ENCODE measurements at places on chromosomes 6 and 20.

DNA sequence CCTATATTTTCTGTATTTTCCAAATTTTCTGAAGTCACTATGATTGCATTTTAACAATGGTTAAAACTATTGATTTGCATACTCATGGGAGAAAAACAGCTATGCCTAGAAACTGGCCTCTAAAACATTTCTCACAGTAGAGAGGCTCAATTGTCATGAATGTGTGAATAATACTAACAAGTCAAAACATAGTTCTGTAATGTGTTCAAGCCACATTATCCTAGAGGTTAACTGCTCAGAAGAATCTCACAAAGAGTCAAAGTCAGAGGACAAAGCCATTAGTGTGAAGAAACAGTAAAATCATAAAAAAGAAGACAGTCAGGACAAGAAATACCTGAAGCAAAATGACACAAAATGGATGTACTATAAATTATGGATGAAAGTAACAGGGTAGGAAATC, 12.5 kb upstream of the ALDH8A1 start:
- no peak for DNase-seq

DNA sequence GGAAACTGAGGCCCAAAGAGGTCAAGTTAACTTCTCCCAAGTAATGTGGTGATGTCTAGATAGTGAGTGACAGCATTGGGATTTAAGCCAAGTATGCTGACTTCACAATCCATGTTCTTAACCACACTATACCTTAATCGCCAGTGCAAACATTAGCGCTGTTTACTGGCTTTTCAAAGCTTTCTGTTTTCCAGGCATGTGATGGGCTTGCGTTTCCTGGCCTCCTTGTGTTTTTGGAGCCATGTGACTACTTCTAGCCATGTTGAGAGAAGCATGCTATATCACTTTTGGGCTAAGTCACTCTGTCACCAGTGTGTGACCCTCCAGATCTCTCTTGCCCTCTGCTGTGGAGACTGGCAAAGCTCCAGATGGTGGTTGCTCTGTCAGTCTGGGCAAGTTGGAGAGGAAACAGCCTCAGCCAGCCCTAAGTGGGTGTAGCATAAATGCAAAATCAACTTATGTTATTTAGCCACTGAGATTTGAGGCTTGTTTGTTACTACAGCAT, 76.9 kb downstream of the ANKRD6 start:
- DNase-seq = no peak

- DNase-seq = no peak
These were observed 18.3 kb downstream of the PRDM1 start for GRCh38 chr6:106104476-106104875.

DNA sequence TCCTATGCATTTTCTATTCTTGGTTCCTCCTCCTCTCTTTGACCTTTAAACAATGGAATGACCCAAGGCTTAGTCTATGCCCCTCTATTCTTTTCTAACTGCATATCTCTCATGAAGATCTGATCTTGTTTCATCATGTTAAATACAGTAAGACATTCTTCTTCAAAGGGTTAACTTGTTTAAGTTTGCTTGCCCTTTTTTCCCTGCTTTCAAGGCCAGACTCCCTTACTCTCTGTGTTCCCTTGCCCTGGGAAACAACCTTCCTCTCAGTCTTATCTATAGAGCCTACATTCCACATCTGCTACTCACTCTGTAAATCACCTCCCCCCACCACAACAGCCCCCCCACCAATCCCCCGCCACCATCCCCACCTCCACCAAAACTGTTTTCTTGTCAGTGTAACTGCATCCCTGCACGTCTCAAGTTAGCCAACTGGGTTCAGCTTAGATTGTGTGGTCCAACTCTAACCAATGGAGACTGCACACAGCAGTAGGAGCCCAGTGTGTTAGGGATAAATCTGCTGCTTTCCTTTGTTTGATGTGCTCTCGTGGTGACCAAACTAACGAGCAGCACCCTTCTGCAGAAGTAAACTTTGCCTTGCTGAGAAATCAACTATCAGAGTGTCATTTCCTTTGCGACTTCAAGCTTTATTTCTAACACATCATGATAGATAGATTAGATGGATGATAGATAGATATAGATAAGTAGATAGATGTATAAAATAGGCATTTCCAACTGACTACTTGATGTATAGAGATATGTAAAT, 12.6 kb downstream of the SPTLC3 start:
- no peak for DNase-seq

DNA sequence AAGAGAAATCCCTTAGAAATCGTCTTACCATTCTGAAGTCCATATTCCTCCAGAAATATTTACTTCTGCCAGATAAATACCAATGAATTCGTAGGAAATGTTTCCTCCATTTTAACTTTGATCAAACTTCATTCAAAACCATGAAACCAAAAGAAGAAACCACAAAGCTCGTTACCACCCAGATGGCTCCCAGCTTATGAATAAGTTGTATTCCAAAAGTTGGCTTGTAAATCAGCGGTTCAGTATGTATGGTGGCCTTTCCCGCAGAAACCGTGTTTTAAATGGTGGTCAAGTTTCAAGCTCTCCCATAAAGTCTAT, 73.6 kb upstream of the RIPOR2 start:
- no peak for DNase-seq

DNA sequence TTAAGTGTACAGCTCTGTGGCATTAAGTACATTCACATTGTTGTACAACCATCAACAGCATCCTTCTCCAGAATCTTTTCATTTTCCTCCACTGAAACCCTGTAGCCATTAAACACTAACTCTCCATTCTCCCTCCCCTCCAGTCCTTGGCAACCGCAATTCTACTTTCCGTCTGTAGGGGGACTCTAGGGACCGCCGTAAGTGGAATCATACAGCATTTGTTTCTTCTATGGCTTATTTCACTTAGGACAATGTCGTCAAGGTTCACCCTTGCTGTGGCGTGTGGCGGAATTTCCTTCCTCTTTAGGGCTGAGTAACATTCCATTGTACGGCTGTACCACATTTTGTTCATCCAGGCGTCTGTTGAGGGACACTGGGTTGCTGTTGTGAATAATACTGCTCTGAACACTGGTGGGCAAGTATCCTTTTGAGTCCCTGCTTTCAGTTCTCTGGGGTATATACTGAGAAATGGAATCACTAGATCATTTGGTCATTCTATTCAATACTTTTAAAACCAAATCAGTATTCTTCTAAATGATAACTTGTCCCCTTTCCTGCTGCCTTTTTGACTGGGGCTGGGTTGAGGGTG, 50.7 kb downstream of the PPP1R3G start:
- no peak for DNase-seq

DNA sequence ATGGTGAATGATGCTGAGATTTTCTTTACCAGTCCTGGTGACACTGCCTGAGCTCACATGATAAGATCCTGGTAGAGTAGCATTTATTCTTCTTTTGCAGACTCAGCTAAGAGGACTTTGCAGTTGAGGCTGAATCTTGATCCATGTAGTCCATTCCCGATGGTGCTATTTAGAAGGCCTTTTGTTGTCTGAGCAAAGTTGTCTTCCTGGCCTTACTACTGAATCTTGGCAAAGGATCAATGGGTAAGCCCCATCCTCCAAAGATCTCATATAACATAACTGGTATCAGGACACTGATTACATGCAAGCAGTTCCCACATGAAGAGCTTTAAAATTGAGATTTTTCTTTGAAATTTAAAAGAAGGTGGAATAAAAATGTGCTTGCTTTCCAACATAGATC, 291.6 kb downstream of the SOX4 start:
- DNase-seq = no peak

DNA sequence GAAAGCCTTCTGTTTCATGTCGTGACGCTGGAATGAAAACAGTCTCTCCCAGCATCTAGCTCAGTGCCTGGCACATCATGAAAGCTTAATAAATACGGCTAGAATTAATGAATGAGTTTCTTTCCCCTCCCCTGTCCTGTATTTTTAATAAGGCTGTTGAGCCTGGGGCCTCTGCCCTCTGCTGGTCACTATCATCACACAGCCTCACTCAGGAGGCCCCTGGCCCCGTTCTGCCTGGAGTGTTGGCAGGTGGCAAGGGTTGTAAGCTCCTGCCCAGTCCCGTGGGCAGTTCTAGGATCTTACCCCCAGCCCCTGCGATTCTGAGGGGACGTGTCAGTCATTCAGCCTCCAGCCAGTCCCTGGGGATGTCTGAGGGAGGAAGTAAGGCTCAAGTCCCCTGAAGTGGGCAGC, 41.4 kb downstream of the PHACTR3 start:
- DNase-seq = no peak

DNA sequence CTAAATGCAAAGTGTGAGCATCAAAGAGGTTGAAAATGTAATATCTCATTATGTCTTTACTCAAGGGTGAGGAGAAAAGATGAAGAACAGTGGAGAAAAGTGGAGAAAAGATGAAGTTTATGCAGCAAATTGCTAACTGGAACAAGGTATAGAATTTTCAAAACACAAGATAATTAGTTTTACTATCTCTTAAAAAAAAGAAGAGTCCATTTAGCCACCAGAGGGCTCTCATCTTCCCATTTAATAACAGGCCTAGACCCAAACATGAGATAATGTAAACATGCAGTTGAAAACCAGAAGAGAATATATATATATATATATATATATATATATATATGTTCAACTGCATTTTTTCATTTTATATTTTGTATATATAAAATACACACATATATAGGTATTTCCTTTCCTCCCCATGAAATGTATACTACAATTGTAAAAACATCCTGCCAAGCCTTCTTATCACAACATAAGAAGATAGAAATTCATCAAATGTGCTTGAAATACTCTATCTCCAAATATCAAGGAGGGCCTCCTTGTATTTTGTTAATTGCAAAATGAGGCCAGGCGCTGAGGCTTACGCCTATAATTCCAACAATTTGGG, 78.4 kb downstream of the ADTRP start:
- no peak for DNase-seq

GRCh38 chr6:41122918-41123317, 31.2 kb downstream of the TREML1 start:
- no peak for DNase-seq

DNA sequence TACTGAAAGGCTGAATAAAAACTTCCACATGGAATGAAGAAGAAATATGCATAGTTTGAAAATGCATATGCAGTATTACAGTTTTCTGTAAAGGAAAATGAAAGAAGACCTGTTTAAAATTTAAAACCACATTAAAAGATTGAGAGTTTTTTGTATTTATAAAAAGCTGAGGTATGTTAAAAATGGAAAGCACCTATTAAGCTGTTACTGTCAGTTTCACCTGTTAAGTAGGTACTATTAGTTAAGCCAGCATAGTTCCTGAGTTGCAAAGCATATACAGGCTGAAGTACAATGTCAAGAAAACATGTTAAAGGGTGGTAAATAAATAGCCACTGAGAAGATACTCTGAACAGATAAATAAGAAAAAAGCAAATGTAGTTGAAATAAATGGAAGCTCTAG, 69.9 kb downstream of the ATXN1 start:
- no peak for DNase-seq

DNA sequence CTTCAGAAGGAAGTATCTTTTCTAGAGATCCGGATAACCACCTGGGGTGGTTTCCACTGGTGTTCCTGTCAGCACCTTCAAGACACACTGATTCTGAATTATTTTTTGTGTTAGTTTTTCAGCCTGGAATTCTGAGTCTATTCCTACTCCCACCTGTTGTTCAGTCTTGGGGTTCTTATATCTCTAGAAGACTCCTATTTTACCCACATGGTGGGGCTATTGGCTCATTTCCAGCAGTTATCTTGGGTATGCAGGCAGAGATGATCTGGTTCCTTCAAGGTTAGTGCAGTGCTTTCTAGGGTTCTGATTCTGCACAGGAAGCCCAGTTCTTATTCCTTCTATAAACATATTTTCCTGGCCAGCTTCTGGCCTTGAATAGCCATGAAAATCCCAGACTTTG, 175.6 kb upstream of the PDE7B start:
- no peak for DNase-seq

DNA sequence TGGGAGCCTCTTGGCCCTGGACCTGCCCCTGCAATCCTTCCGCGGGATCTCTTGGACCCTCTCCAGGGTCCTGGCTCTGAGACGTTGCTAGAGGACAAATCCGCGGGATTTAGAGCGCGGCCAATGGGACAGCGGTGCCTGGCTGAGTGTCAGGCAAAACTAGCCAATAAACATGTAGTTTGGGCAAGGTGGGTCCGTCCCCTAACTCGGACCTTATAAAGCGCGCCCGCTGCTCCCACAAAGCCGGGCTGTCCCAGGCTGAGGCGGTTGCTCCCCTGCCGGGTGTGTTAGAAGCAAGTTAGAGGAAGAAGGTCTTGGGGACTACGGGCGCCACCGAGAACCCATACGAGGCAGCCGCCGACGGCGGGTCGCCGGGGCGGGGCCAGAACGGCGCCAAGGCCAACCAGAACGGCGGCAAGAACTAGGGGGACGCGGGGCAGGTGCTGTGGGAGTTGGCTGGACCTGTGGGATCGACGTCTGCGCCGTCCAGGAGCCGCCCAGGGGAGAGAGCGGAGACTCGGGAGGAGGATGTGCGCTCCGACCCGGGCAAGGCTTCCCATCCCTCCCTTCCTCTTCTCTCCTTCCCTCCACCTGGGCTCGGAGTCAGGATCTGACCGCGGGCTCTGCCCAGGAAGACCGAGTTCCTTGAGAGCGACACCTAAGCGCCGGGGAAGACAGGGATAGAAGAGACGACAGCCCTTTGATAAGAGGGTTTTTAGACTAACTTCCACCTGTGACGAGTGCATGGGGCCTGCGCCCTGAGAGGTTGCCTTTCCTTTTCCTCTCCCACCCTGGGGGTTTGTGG, 6.5 kb upstream of the TMEM14A start:
- peak; percentile 66 for DNase-seq

DNA sequence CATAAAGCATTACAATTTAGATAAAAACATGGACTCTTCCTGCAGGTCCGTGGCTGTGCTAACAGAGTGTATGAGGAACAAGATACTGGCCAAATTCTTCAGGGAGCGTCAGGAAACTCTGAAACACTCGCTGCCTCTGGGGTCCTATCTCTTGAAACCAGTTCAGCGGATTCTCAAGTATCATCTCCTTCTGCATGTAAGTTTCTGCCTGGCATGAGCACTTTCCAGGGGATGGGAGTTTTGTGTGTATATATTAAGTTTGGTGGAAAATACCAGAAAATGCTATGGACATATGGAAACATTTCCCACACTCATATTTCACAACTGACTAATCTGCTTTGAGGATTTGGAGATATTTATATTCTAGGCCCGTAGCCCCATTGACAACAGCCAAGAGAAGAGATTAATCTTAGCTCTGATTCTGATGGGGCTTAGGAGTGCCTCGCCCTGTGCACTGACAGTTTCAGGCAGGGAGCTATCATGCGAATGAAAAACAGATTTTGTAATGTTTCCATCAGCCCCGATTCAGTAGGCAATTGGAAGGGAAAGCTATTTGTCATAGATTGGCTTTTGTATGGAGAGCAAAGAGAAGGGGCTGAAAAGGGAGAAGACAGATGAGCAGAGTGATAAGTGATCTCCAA, 64.7 kb upstream of the MTHFD1L start:
- DNase-seq = no peak

GRCh38 chr6:21665392-21666200, 72.0 kb downstream of the SOX4 start:
- no peak for DNase-seq

- DNase-seq = no peak
These were observed 52.1 kb upstream of the FBXO30 start for GRCh38 chr6:145866456-145867396.

DNA sequence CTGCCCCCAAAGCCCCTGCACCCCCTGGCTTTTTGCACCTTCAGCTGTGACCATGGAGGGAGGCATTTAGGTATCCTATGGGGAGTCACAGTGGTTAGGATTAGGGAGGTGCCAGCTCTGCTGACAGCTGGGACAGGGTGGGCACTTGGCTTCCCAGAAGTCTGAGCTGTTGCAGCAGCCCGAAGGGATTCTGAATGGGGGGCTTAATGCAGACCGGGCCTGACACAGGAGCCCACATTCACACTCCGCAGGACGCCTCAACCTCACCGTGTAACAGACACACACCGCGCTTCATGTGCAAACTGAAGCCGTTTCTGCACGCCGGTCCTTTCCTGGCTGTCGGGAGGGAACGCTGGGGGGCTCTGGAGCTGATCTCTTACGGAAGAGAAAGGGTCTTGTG, 1.9 kb downstream of the EBF4 start:
- DNase-seq = no peak

Measured in BJ (cell line).